ENCODE measurements at places on chromosomes 5 and 9.

GRCh38 chr5:61159070-61159469, 3.2 kb downstream of the SMIM15 start:
- DNase-seq, result no peak

GRCh38 chr9:70472268-70473249, 58.1 kb upstream of the KLF9 start:
- no peak for DNase-seq

DNA sequence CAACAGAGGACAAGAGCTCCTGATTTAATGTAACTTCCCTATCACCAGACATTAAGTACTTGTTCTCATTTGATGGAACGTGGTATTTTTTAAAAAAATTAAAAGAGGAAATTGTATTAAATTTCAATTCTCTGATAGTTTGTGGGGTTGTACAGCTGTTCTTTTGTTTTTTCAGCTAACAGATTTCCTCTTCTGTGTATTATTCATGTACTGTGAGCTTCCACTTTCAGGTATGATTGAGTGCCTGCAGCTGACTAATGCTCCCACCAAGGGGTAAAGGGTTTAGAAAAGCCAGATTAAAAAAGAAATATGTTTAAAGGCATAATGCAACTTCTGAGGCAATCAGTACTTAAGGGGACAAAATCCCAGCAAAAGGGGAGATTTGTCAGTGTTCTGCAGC, 117.7 kb upstream of the ACTBL2 start:
- no peak for DNase-seq

DNA sequence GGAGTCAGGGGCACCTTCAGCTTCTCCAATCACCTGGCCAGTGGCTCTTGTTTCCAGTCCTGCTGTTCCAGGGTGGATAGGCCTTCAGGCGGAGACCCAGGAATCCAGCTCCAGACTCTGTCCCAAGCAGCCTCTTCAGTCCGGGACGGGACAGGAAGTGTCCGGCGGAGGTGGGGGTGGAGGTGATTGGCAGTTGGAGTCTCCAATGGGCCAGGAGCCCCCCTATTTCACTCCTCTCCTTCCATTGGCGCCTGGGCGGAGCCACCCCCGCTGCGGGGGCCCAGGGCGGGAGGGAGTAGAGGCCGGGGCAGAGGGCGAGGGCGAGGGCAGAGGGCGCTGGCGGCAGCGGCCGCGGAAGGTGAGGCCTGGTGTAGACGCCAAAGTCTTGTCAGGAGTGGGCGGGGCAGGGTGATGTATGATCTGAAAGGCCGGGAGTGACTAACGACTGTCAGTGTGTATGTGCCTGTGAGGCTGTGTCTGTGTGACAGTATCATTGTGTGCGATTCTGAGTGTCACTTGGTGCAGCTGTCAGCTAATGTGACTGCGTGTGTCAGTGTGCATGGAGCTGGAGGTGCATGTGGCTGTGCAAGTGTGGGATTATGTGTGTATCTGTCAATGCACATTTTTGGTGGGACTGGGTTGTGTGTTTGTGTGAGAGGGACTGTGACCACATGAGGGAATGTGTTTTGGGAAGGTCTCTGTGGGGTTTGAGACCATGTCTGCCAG, at the start of gene IL11RA:
Gene IL11RA, plus strand, starts transcription at position 310 of the 726 bp plus-strand sequence. CDS start 3,033 bp downstream, outside the sequence.
- peak; percentile 90 for DNase-seq

GRCh38 chr5:143229896-143230675, 173.4 kb downstream of the NR3C1 start:
- DNase-seq, result peak; percentile 82

- DNase-seq, result no peak
Observed at GRCh38 chr9:128061275-128061960, 5.7 kb downstream of the NAIF1 start.

DNA sequence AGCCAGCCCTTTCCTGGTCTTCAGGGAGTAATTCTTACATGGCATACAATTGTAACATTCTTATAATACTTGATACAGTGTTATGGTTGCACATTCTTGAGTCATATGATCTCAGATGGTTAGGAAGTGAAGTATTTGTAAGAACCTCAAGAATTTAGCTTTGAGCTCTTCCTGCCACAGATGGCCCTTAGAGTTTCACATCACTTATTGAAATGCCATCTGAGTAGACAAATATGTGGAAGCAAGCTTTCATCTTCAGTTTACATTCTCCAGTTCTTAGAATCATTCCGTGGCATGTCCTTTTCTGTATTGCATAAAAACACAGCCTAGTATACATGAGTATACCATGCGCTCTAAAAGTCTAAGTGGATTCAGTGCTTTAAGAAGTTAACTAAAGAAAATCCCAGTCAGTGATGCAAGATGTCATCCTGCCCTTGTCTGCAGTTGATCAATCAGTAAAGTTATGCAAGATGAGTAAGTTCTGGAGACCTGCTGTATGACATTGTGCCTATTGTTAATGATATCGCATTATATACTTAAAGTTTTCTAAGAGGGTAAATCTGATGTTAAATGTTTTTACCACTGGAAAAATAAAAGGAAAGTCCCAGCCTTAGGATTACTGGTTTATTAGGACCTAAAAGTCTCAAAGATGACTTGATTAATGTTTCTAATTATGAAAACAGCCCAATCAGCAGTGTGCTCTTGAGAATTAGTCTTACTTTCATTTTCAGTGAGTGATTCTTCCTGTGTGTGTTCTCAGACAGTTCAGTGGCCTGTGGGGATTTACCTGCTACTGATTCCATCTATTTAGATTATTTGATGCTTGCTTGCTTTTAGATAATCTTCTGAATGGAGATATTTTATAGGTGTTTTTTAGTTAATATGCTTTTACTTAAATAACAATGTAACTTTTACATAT, 29.4 kb downstream of the RHOBTB3 start:
- DNase-seq, result no peak

GRCh38 chr5:103511554-103511885, 51.1 kb downstream of the NUDT12 start:
- no peak for DNase-seq

DNA sequence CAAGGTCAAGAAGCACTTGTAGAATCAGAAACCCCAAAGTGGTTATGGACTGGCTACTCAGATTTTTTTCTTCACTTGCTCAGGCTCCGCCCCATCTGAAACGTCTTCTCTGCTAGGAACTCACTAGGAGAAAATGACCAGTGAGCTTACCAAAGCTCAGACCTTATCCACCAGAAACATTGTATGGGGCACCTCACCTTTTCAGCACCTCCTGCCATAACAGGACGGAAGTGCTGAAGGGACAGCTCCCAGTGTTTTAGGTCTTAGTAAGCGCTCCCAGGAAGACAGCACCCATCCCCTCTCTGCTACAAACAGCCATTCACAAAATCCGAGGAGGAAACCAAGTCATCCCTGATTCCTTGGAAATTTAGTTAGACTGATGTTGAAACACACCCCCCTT, 1.2 kb upstream of the GABRA1 start:
- peak; percentile 4 for DNase-seq

GRCh38 chr9:36603006-36603405, 30.3 kb downstream of the MELK start:
- no peak for DNase-seq

- no peak for DNase-seq
Observed at GRCh38 chr9:137130176-137130755, 8.7 kb upstream of the GRIN1 start.

DNA sequence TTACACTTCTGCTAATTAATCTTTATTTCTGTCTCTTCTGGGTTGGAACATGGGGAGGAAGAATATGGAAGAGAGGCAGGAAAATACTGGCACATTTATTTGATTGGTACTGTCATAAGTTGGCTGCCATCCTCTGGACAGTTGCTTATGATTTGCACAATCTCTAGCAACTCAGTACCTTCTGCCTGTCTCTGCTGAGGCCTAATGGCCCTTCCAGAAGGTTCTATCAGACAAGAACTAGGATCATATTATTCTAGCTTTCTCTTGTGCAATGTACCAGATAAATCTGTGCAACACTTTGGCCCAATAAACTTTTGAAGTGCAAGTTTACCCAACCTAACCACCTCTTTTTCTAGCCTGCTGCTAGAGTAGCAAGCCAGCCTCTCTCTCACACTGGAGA, 335.0 kb downstream of the ARRDC3 start:
- DNase-seq, result no peak

- no peak for DNase-seq
Observed at GRCh38 chr5:43073597-43074546, 33.8 kb upstream of the ANXA2R start.

GRCh38 chr5:149356391-149356790, 1.5 kb upstream of the PCYOX1L start:
- no peak for DNase-seq

DNA sequence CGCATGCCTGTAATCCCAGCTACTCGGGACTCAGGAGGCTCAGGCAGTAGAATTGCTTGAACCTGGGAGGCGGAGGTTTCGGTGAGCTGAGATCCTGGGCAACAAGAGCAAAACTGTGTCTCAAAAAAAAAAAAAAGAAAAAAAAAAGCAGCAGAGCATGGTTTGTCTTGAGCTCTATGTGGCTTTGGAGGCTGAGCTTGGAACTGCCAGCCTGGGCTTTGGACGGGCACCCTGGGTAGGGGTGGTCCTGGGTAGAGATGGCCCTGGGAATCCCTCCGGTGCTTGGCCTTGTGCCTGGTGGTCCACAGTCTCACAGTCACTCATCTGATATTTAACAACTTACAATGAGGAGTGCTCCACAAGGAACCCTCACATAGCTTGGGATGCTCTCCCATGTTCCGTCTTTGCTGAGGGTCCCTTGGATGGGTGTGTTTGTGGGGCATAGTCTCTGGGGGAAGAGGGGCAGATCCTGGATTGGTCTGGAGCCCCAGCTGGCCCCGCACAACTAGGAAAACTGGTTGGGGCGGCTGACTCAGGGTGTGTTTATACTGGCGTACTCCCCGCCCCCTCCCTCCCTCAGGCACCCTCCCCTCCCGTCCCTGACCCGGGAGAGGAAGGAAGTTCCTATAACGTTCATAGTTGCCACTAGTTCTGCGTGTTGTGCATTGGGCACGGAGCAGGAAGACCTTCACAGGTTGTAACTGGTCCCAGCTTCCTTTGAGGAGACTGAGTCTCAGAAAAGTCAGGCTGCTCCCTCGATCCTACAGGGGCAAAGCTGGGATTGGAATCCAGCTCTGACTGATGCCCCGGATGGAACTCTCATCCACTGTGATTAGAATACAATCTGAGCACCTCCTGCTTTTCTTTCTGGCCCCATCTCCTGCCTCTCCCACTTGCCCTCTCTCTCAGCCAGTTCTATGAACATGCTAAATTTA, 11.2 kb downstream of the IER5L start:
- no peak for DNase-seq

DNA sequence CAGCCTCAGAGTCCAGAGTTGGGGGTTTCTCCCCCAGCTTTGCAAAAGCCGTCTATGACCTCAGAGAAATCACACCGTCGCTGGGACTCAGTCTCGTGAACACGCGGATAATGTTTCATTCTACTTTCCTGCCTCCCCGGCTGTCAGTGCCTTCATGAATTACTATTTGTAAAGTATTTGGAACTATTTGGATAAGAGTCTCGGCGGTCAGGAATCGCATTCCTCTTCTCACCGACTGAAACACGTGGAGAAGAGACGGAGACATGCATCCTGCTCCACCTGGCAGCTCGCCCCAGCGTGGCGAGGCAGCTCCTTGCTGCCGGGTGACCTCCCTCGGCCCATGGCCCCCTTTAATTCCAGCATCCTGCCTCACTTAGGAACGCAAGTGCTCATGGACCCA, 23.9 kb downstream of the IRX2 start:
- DNase-seq, result no peak

- no peak for DNase-seq
Observed at GRCh38 chr5:130055572-130055971, 151.3 kb downstream of the CHSY3 start.

Measured in posterior cingulate gyrus (tissue), 11 donors.